ENCODE measurements at places on chromosomes 5 and 9.

DNA sequence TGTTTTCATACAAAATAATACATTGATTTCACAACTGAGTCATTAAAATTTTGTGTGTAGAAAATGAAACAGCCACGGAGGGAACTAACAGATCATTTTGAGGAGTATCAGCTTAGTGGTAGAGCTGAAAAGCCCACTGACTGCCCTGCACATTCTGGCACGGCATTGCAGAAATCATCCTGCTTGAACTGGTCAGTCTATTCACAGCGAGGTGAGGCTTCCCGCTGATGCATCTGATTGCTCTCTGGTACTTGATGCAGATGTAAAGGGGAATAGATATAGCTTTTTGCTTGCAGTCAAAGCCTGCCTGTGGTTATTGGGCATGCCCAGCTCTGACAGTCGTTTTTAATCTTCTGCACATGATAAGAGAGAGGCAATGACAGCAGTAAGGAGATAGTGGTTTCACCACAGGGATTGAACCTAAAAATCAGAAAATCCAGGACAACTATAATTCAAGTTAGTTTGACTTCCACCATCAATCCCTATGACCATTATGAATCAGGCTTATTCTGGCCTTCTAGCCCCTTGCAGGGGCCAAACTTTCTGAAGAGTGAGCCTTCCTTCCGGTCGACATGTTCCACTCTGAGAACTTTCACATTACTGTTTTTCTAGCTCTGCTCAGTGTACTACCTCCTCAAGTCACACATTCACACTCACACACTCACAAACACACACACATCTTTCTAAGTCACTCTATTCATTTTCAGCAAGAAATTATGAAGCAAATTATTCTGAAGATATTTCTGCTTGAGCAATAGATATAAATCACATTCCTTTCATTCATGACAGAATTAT lies 782.8 kb upstream of the NUDT12 start:
- no peak for DNase-seq

GRCh38 chr5:81161012-81161601 lies 72.0 kb upstream of the CKMT2 start:
- DNase-seq = no peak

DNA sequence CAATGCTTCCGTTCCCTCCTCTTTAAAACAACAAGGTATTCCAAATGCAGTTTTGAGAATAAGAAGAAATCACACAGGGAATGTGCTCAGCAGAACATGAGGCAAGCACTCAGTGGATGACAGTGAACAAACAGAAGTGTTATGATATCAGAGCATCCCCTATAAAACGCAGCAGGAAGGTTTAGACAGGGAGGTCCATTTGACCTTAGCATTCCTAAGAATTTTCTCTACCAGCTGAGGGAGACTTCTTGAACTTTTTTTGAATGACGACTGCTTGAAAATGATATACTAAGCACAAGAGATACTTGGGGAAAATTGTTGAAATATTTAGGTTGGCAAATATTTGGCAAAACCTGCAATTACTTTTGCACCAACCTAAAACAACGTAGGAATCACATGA lies 3.9 kb downstream of the AMACR start:
- no peak for DNase-seq

DNA sequence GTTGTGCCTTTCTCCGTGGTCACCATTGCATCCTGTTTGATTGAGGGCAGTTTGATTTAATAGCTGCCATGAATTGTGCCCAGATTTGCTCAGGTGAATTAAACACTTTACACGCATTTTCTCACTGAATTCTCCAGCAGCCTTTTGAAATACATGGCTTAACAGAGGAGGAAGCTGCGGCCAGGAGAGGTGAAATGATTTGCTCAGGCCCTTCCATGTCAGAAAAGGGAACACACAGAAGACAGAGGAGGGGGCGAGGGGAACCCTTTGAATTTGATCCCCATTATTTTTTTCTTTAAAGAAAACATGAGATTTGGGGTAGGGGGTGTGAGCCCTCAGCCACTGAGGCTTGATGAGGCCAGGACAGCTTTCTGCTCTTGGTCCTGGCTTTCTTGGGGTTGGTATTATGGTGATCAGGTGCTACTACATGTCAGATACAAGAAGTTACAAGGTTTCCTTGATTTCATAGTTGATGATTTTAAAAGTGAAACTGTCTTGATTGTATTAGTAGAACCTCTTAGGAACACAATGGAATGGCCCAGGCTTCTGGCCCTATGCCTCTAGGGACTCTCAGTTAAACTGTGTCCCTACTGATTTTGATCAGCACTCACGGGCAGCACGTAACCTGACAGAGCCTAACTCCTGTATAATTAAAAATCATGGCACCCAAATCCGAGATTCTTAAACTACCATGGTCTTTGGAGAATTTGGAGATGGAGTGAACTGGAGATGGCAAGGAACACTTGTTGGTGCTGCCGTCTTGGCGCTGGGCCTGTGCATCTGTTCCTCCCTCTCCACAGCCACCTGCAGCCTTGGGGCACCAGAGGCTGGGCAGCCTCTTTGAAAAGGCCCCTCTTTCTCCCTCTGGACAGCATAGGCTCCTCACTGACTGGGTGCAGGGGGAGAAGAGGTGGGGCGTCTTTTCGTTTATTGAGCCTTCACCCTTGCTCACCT lies 107.9 kb downstream of the TRIO start:
- DNase-seq = no peak

DNA sequence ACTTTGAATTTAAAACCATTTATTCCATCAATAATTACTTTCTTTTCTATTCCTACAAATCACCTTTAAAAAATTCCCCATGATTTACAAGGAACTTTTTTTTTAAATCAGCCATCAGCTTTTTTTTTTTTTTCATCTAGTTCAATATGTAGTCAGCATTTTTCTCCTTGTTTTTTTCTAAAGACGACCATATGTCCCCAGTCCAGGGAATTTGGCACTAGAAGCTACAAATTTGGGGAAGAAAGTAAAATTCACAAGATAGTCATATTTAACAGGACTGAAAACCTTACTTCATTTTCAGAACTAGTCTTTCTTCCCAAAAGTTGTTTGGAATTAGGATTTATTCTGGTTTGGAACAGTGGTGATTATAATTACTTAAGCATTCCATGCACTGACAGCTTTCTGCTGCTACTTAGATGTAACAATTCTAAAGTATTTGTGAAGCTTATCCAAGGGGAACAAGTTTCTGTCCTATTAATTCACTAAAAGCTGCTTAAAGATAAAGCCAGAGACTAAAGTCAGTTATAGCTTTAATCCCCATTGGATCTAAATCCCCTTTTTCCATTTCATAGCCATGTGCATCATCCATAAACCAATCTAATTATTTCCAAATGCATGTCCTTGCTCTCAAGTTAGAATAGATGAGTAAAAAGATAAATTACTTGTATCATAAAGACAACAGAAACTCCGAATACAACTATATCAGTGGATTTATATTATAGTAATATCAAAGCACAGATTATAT lies 7.4 kb upstream of the SNCAIP start:
- no peak for DNase-seq

DNA sequence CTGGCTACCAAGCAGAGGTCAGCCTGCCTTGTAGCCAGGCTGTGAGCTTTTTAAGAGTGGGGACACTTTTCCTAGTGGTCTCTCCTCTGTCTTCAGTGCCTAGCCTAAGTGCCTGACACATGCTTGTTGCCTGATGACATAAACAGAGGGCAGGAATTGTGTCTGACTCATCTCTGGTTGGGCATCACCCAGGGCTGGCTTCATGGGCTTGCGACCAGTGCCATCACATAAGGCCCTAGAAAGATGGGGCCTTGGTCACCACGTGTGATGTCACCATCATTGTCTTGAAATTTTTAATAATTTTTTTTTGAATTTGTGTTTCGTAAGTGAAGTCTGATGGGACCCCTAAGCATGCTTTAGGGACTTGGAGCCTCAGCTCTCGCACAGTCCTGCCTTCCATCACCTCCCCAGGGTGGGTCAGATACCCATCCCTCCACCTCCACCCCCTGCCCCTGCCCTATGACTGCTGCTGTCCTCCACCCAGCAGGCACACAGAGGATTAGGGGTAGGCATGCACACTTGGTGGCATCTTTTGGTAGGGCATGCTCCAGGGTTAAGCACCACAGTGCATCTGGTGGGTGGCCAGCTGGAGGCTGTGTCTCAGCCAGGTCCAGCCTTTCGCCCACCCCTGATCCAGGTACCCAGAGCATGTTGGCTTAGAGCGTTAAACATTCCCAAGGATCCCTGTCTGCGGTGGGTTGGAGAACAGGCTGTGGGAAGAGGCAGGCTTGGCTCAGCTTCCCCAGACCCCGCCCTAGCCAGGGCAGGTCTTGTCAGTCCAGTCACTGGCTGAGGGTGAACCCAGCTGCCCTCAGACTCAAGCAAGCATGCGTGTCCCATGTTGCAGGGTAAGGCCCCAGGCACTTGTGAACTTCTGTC lies 80.1 kb upstream of the SH3PXD2B start:
- no peak for DNase-seq

GRCh38 chr9:92278110-92278509 lies 15.4 kb downstream of the IARS1 start:
- no peak for DNase-seq

DNA sequence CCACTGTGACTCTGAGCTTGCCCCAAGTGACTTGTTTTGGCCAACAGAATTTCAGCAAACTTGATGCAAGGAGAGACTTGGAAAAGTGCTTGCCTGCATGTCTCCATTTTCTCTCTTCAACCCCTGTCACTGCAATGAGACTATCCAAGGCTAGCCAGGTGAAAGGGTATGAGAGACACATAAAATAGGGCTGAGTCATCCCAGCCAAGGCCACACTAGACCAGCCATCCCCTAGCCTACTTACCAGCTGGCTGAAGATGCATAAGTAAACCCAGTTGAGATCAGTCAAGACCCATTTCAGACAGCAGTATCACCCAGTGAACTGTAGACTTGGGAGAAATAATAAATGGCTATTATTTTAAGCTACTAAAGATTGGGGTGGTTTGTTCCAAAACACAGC lies 52.9 kb upstream of the VLDLR start:
- DNase-seq = no peak

GRCh38 chr5:371811-372555 lies 50.5 kb downstream of the AHRR start:
- DNase-seq = no peak

DNA sequence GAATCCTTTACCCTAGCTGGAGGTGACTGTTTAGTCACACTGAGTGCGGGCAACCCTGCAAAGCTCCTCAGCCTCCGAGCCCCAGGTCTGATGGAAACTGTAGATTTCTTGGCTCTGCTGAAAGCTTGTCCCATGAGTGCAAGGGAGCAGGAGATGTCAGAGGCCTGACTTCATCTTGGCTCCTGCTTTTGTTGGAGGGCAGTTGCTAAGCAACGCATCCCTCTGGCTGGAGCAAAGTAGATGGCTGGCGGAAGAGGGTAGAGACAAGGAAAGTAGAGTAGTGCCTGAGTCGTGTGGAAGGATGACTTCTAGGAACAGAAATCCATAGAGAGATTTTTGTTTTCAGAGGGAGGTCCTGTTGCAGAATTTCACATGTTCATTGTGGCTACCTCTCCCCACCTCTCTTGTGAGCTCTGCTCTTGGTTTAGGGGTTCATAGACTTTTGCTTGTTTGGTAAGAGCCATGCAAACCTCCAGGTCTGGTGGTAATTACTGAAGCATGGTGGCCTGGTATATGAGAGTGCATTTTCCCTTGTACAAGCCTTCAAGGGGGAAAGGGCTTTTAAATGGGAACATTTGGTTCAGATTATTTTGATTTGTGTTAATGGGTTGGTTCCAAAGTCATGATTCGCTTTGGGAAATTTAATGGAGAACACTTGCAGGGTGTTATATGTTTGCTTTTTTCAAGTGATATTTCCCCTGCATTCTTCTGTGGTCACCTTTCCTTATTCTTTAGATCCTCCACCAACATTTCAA lies 71.5 kb downstream of the ARHGAP26 start:
- DNase-seq = no peak

DNA sequence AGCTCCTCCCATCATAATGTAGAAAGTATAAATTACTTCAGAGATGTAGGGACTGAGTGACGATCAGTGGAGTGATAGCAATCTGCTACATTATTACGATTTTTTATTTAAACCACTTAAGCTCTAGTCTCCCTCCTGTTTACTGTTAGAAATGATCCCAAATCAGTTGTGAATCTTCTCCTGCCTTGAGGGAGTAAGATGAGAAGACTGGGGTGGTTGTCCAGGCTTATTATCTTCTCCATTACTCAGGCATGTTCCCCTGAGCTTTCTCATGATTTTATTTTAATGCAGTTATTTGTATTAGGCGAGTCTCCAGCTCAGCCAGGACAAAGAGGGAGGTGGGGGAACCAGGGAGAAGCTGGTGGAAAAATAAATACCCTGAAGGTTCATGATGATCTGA lies 48.2 kb upstream of the CTNNA1 start:
- no peak for DNase-seq

All from Caco-2 (cell line).